Neural crest cell (in vitro differentiated cells): ENCODE measurements at places on chromosomes 1 and 21.

- DNase-seq = no peak
These were observed 91.7 kb upstream of the EDN2 start for GRCh38 chr1:41576206-41576605.

GRCh38 chr21:38721055-38721454 is 84.7 kb upstream of the ETS2 start:
- no peak for DNase-seq

GRCh38 chr1:1140673-1141072 is 24.8 kb upstream of the C1orf159 start:
- DNase-seq = no peak

DNA sequence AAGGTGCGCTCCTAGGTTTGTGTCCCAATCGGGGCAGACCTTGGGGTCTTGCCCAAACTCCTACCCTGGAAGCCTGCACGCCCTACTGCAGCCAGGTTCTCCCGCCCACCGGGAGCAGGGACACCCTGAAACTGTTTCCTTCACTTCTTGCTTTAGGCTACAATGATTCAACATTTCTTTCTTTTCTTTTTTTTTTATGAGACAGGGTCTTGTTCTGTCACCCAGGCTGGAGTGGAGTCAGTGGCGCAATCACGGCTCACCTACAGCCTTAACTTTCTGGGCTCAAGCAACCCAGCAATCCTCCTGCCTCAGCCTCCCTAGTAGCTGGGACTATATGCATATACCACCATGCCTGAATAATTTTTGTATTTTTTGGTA is 75.8 kb downstream of the ITPKB start:
- no peak for DNase-seq

DNA sequence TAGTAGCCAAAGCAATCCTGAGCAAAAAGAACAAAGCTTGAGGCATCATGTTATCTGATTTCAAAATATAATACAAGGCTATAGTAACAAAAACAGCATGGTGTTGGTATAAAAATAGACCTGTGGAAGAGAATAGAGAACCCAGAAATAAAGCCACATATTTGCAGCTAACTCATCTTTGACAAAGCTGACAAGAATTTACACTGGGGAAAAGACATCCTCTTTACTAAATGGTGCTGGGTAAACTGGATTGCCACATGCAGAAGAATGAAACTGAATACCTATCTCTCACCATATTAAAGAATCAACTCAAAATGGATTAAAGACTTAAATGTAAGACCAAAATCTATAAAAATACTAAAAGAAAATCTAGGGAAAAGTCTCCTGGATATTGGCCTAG is 59.5 kb upstream of the CD55 start:
- no peak for DNase-seq

GRCh38 chr1:9080705-9081291 is 11.4 kb upstream of the SLC2A5 start:
- no peak for DNase-seq

GRCh38 chr1:239805042-239805441 is 286.6 kb upstream of the FMN2 start:
- DNase-seq = no peak

DNA sequence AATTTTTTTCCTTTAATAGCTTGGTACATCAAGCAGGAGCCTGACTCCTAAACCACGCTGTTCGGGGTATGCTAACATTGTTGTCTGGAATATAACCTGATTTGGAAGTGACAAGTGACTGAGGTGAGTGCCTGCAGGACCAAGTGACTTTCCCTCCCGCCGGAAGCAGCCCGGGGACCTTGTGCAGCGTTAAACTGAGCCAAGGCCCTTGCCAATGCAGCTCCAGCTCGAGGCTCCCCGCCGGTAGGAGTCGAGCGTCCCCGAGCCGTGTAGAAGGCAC is 716 bp upstream of the MTARC1 start:
- DNase-seq = no peak

GRCh38 chr21:15732290-15732995 is 2.7 kb downstream of the USP25 start:
- DNase-seq = no peak

- DNase-seq = no peak
These were observed 126.4 kb downstream of the NEK7 start for GRCh38 chr1:198283222-198283621.

DNA sequence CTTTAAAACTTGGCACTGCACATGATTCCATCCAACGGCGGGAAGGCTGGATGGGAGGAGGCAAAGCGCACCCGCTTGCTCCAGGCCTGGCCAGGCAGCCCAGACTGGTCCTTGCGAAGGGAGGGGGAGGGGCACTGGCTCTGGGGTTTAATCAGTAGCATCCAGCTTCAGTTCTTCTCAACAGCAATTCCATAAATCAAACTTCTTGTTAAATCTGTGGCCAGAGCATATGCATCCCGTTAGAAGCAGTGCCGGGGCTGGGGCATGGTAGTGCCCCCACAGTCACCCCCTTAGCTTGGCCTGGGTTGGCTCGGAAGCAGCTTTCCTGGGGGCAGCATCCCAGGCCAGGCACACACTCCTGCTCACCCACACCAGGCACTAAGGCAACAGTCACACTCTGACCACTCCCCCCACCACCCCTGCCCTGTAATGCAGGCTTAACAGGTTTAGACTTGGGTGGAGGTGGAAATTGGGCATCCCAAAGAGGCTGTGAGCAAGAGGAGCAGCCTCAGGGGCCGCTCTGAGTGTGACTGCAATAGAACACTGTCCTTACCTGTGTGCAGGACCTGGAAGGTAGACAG is 94.1 kb upstream of the CASZ1 start:
- no peak for DNase-seq
